ENCODE measurements at places on chromosomes 13 and 19.

- DNase-seq = no peak
These were observed 8.3 kb upstream of the MTRF1 start for GRCh38 chr13:41271456-41272285.

GRCh38 chr13:101673360-101674105 is 221.1 kb downstream of the ITGBL1 start:
- no peak for DNase-seq

- DNase-seq = no peak
These were observed 177.1 kb downstream of the KCNRG start for GRCh38 chr13:50192272-50192813.

- DNase-seq = no peak
These were observed 4.8 kb downstream of the F2RL3 start for GRCh38 chr19:16893686-16893989.

- no peak for DNase-seq
These were observed 5.4 kb downstream of the KLK1 start for GRCh38 chr19:50817941-50818858.

GRCh38 chr19:1757468-1758230 is 4.3 kb downstream of the ONECUT3 start:
- no peak for DNase-seq

GRCh38 chr13:36531746-36532486 is 99.6 kb downstream of the CCNA1 start:
- DNase-seq = no peak

DNA sequence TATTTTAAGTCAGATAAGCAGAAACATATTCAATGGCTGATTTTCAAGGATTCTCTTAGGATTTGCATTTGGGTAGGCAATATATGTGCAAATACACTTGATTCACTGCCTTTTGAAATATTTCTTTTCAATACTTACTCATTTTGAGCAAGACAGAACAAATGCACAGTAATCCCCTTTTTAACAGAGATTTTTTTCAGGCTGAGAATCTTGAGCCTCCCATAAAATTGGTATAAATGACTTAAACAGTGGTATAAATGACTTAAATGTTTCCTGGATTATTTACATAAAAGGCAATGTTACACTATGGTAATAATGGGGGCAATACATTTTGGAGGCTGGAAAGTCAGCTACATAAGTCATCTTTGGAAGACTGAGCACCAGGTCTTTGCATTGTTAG is 389.0 kb downstream of the OLFM4 start:
- DNase-seq = no peak

GRCh38 chr19:12139269-12139668 is 881 bp downstream of the ZNF20 start:
- no peak for DNase-seq

DNA sequence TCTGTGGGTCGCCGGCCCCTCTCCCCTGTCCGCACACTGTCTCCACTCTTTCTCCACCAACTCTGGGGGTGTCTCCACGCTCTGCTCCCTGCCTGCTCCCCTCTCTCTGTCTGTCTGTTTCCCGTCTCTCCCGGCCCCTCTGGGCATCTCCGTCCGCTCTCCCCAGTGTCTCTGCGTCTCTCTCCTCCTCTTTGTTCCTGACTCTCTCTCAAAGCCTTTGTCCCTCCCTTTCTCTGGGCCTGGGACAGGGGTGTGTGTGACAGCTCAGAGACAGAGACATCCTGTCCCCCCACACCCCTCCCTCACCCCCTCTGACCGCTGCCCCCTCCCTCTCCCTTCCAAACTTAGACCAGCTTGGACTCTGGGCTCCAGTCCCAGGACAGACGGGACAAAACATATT is 668 bp upstream of the SBK3 start:
- no peak for DNase-seq

GRCh38 chr19:33508941-33509614 is 12.5 kb downstream of the PEPD start:
- DNase-seq = no peak

DNA sequence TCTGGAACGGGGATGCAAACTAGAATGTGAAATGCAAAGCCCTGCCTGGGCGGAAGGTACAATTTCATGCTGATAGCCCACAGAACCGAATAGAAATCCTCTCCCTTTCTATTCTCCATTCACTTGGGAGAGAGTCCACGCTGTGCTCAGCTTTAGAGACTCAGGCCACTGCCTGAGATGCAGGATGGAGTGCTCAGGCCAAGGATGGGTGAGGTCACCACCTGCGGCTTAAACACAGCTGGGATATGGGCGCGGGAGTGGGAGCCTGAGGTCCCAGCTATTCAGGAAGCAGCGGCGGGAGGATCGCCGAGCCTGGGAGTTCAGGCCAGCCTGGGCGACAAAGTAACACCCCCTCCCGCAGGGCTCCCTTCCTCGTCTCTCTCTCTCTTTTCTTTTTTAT is 446 bp upstream of the ZNF83 start:
- no peak for DNase-seq

Data from Panc1 (cell line).